BJ (cell line): ENCODE measurements at places on chromosomes 16 and 17.

GRCh38 chr16:5595849-5596248 lies 498.3 kb upstream of the EEF2KMT start:
- DNase-seq, result no peak

GRCh38 chr16:81917375-81917774 lies 93.9 kb downstream of the SDR42E1 start:
- DNase-seq, result no peak

GRCh38 chr16:49827805-49828438 lies 28.0 kb downstream of the ZNF423 start:
- no peak for DNase-seq

- DNase-seq, result peak; percentile 14
These were observed 48.3 kb downstream of the C17orf67 start for GRCh38 chr17:56785405-56785804.

- no peak for DNase-seq
These were observed 9.7 kb upstream of the ZC3H7A start for GRCh38 chr16:11806721-11807120.

GRCh38 chr16:11833951-11834695 lies 17.2 kb downstream of the RSL1D1 start:
- no peak for DNase-seq

GRCh38 chr17:83124871-83125514 lies 45.6 kb downstream of the METRNL start:
- no peak for DNase-seq
